ENCODE measurements at places on chromosomes 2 and 18.

DNA sequence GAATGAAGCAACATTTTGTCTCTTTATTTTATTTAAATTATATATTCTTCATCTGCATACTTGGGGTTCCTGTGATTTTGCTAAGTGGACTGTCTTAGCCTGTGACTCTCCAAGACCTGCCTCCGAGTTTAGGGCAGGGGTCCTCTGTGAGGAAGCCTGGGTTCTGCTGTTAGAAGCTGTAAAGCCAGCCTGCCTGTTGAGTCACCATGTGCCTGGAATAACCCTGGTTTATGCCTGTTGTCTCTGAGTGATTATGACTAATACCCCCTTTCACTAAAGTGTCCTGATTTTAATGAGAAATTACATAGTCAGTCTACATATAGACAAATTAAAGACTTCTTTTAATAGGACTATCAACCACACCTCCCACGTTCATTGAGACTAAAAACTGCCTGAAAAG, 369.1 kb downstream of the ZNF521 start:
- DNase-seq = no peak

DNA sequence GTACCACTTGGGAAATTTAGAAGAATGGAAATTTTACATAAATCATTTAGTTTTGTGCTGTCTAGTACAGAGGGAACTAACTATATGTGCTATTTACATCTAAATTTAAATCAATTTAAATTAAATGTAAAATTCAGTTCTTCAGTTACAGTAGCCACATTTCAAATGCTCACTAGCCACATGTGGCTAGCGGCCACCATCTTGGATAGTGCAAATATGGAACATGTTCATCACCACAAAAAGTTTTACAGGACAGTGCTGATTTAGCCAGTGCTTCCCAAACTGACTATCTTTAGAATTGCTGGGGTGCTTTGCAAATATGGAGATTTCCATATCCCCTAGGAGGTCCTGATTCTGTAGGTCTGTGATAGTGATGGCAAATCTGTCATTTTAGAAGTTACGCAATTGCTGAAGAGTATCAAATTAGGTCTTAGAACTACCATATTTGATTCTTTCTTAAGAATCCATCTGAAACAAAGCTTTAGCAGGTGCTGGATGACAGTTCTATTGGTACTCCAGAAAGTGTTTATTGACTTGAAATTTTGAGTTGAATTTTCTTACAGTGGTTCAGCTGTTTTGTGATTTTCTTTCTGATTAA, 12.8 kb downstream of the EHBP1 start:
- no peak for DNase-seq

GRCh38 chr2:141707486-141707885, 423.3 kb downstream of the LRP1B start:
- no peak for DNase-seq

DNA sequence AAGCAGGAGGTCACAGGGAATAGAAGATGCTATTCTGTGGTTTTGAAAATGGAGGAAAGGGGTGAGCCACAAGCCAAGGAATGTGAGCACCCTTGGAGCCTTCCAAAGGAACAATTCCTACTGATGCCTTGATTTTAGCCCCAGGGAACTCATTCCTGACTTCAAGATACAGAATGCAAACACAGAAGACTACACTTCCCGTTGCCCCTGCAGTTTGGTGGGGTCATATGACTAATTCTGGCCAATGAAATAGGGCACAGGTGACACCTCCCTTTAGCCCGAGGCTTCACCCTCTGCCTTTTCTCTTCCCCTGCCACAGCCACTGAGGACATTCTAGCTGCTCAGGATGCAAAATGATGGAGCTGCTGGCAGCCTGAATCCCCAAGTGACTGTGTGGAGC, 126.1 kb downstream of the INHBB start:
- no peak for DNase-seq

- DNase-seq = no peak
These were observed at the start of gene DOK6 for GRCh38 chr18:69400253-69400975. TSS of gene DOK6 (plus strand) at chr18:69400888.

- no peak for DNase-seq
These were observed 98.7 kb downstream of the TWIST2 start for GRCh38 chr2:238946318-238947242.

GRCh38 chr2:217902379-217903141, 100.2 kb downstream of the TNS1 start:
- DNase-seq = peak; percentile 78

DNA sequence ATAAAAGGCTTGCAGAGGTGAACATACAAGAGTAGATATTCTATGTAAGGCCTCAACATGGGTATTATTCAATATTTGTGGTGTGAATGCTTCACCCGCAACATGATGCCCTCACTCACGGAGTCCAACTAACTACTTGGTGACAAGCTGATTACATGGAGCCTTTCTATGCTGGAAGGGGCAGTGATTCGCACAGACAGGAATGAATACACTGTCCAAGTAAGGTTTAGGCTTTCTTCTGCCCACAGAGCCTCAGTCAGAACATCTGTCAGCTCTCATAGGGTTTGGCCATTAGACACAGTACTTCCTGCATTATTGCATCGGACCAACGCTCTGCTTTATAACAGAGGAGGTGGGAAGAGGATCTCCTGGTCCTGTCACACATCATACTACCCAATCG, 80.3 kb upstream of the SLC35G4 start:
- no peak for DNase-seq

DNA sequence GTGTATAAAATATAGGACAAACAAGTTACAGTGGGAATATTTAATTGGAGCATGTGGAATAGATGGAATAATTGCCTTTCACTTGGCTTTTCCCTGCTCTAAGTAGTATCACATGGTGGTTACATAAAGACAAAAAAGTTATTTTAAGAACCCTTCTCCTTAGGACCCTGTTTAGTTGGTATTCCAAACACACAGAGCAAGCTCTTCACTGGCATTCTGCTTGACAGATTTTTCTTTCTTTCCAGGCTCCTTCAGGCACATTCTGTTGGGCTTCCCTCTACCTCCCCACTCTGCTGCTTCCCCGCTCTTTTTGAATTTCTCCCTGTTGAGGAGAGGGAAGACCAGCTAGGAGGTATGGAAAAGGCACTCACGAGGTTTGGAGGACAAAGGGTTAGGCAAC, 29.0 kb upstream of the DARS1 start:
- no peak for DNase-seq

- DNase-seq = no peak
These were observed 563 bp upstream of the GMCL1 start for GRCh38 chr2:69828938-69829255.

- DNase-seq = no peak
These were observed 14.3 kb downstream of the ARHGEF4 start for GRCh38 chr2:130850788-130851623.

DNA sequence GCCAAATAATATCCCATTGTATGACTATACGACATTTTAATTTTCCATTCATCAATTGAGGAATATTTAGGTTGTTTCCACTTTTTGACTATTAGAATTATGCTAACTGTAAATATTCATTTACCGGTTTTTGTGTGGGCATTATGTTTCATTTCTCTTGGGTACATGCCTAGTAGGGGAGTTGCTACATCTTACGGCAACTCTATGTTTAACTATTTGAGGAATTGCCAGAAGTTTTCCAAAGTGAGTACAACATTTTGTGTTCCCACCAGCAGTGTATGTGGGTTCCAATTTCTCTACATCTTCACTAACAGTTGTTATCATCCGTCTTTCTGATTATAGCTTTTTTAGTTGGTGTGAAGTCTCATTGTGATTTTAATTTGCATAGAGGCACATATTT, 1.6 kb upstream of the KDSR start:
- no peak for DNase-seq

DNA sequence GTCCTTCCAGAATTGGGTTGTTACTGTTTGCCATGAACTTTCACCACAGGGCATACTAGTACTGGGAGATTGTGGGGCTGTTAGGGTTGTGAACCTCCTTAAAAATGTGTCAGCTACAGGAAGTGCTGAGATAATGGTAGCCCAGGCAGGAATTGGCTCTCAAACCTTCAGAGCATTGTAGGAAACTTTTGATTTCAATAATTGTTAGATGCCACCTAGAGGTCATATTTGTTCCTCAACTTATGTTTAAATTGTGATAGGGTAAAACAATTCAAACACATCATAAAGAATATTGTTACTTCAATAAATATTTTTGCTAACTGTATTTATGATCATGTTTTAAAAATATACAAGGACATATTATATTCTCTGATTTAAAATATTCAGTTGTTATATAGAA, 594.6 kb downstream of the ADCYAP1 start:
- no peak for DNase-seq

GRCh38 chr2:88281302-88282217, 111.4 kb downstream of the THNSL2 start:
- no peak for DNase-seq

- no peak for DNase-seq
These were observed 253.5 kb downstream of the DCDC2C start for GRCh38 chr2:3956892-3957291.

DNA sequence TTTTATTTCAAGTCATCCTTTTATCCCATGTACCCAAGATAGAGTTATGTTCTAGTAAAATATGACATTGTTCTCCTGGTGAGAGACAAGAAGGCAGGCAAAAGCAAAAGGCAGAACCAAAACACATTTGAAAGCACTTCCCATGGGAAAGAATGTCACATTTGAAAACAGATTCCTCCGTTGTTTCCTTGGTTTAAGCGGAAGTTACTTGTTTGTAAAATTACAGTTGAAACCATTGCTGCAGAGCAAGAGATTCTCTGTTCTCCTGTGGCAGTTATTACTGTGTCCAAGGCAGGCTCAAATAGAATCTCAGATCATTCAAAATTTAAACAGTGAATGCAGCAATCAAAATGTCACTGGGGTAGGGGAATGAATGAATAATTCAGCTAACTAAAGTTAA, 149.6 kb downstream of the MTCL1 start:
- DNase-seq = no peak

DNA sequence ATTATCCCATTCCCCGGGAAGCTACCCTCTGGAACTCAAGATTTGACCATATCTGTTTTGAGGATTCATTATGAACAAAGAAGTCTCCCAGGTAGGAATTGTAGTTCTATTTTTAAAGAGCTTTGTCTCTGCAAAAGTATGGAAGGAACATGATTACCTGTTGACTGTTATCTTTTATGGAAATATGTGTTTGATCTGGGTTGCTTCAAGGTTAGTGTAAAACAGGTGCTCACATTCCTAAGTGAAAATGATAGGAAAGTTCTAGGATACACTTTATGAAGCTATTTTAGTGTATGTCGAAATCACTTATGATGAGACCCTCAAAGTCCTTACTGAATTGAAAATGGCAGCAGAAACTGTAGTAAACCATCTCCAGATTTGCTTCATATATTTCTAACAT, 149.2 kb downstream of the PTRHD1 start:
- no peak for DNase-seq

DNA sequence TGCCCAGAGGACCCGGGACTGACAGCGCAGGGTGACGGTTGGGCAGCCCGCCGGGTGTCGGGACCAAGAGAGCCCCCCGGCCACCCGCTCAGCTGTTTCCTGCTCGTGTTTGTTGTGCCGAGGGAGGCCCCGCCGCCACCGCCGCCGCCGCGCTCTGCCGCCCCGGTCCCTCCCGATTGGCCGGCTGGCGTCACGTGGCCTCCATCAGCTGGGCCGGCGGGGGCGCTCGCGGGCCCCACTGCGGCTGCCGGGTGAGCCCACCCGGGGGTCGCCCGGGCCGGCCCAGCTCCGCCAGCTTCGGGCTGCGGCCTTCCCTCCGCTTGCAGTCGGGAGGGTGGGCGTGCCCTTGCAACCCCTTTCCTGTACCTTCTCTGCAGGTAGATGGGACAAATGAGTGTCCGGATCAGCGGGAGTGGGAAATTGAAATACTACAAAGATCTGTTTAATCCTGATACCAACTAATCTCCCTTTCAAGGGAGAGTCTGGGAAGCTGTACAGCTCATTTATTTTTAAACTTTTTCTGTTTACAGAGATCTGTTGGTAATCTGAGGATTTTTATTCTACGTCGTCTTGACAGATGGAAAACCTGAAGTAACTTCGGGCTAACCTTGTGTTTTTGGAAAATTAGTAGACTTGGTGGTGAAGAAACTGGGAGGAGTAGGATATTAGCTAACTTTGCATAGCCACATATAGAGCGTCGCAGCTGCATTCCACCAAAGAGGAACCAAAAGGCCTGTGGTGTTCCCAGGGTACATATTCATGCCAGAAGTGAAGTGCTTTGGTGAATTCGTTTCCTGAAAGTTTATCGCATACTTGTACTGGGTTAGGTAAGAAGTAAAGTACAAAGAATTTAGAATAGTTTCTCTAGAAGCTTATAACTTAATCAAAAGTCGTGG, 1.2 kb downstream of the YPEL5 start:
- peak; percentile 57 for DNase-seq

GRCh38 chr2:3192920-3193319, 184.7 kb downstream of the EIPR1 start:
- no peak for DNase-seq

DNA sequence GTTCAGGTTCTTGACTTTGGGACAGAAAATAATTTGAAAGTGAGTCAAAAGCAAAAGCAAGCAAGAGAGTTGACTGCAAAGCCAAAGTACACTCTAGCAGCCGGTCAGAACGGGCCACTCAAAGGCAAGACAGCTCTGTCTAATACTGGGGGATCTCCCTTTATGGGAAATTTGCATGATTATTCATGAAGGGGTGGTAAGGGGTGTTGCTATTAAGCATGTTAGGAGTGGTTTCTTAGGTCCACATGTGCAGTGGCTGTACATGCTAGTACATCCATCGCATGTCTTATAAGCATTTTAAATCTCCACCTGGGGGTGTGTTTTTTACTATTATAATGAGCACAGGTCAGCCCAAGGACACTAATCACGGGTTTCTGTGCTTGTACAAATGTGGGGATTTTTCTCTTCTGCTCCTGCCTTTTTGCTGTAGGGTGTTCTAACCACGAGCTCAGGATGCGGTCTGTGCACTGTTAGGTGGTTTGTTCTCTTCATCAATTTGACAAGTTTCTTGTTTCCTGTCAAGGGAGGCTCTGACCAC, 60.2 kb upstream of the SPP2 start:
- DNase-seq = no peak

- no peak for DNase-seq
These were observed 40.8 kb downstream of the PID1 start for GRCh38 chr2:229230256-229230655.

GRCh38 chr2:27324720-27325119, 1.8 kb upstream of the MPV17 start:
- DNase-seq = no peak

DNA sequence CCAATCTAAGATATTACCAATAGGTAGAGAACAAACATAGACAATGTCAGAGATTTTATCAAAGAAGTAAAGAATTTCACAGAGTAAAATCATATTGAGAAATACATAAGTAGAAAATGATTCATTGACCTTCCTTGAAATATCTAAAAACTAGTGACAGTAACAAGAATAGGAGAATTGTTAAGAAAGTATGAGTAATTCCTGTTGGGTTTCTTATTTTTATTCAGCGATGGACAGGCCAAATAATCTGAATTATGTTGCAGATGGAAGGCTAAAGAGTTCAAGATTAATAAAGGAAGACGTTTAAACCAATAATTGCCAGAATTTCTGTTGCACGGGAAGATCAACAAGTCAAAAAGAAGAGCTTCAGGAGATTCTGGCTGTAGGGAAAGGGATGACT, 163.4 kb upstream of the RASGRP3 start:
- DNase-seq = no peak

GRCh38 chr18:76441668-76442412, 53.2 kb downstream of the ZNF516 start:
- no peak for DNase-seq

- no peak for DNase-seq
These were observed 737 bp upstream of the CYB5A start for GRCh38 chr18:74292541-74292858.

GRCh38 chr18:23877371-23877770, 137.2 kb upstream of the TTC39C start:
- DNase-seq = no peak

GRCh38 chr18:58132595-58133261, 88.7 kb downstream of the NEDD4L start:
- DNase-seq = no peak

All from bone marrow (tissue), 2 donors.